Stimulated activated memory B cell treated with anti-CD40 and anti-IgM and Interleukin-4, amounts not matched to agents 10 μg/mL and 1 μg/mL and 100 μg/mL, for 72 hours (primary cell): ENCODE measurements at places on chromosomes 1 and 21.

- no peak for ATAC-seq
Measured at GRCh38 chr1:214582289-214582891, 20.6 kb upstream of the CENPF start.

DNA sequence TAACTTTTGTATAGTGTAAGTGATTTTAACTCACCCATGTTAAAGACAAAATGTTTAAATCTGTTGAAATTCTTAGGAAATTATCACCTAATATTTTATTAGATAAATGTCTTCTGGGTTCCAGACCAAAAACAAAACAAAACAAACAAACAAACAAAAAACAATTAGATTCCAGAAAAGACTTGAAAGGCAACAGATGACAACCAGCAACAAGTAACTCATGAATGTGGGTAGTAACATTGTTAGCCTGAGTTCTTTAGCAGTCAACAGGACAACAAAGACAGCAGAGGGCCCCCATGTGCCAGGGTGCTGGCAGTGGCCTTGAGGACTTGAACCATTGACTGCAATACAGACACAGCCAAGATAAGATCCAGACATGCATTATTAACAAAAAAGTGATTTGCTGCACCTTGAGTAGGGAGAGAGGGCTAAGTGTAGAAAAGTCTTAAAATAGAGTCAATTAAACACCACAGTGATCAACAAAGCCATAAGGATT lies 2.4 kb upstream of the CD247 start:
- no peak for ATAC-seq

- ATAC-seq: peak; percentile 77
Measured at GRCh38 chr1:6489799-6490180, 1.7 kb downstream of the PLEKHG5 start.

DNA sequence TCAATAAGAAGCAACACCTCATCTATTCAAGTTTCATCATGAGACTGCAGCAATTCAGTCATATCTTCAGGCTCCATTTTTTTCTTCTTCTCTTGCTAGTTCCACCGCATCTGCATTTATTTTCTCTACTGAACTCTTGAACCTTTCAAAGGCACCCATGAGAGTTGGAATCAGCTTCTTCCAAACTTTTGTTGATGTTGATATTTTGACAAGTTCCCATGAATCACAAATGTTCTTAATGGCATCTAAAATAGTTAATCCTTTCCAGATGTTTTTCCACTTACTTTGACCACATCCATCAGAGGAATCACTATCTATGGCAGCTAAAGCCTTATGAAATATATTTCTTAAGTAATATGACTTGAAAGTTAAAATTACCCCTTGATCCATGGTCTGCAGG lies 434.3 kb downstream of the GPATCH2 start:
- no peak for ATAC-seq

DNA sequence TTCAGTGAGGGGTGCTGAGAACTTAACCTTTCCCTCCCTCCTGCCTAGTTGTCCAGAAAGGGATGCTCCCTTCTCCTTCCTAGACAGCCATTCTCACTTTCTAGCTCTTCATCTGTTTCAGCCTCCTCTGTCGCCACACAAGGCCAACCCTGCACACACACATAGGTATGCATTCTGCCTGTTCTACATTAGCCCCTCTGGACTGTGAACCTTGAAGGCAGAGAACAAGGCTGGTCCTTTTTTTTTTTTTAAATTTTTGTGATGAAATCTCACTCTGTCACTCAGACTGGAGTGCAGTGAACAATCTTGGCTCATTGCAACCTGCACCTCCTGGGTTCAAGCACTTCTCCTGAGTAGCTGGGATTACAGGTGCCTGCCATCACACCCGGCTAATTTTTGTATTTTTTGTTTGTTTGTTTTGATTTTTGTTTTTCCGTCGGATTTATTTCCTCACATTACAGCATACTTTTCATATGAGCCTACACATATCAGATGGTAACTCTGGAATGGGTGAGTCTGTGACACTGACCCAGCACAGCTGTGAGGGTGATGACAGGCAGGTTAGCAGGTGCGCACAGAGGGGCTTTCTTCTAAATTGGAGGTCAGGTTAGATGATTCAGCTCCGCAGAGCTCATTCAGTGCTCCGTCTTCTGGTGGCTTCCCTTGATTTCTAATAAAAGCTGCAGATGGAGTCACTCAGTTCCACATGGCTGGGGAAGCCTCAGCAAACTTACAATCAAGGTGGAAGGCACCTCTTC lies 4.9 kb upstream of the AKR1A1 start:
- ATAC-seq: no peak

DNA sequence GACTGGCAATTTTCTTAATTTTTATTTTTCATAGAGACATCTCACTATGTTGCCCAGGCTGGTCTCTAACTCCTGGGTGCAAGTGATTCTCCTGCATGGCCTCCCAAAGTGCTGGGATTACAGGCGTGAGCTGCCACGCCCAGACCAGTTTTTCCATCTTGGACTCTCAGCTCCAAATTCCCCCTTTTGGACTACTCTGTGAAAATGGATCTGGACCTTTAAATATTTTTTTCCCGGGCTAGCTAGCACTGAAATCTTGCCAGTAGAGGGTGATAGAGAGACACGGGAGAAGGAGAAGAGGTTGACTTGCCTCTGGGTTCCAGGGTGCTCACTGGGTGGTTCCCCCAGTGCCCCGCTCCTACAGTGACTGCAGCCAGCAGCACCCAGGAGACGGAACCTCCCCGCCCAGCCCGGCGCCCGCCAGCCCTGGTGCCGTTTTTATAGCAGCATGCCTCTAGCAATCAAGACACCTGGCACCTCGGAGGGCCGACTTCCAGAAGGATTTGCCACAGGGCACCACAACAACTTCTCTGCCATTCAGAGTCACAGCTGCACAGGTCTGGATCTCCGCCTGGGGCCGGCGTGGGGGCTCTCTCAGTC lies 34.7 kb upstream of the SCCPDH start:
- peak; percentile 82 for ATAC-seq

DNA sequence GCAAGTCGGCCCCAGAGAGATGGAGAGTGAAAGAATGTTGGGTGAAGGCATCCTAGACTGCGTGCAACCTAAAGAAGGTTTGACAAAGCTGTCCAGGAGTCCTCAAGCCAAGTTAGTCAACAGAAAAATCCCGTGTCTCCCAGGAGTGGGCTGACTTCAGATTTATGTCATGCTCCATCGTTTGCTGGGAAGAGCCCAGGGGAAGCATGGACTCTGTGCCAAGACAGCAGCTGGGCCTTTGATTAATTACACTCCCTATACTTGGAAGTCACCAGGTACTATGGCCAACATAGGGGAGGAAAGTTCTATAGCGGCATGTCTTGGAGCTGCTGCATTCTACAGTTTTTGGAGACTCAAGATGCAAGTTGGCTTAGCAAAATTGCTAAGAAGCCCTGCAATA lies 247.4 kb downstream of the KAZN start:
- ATAC-seq: no peak

- peak; percentile 92 for ATAC-seq
Measured at GRCh38 chr1:101257500-101258325, 20.9 kb downstream of the S1PR1 start.

DNA sequence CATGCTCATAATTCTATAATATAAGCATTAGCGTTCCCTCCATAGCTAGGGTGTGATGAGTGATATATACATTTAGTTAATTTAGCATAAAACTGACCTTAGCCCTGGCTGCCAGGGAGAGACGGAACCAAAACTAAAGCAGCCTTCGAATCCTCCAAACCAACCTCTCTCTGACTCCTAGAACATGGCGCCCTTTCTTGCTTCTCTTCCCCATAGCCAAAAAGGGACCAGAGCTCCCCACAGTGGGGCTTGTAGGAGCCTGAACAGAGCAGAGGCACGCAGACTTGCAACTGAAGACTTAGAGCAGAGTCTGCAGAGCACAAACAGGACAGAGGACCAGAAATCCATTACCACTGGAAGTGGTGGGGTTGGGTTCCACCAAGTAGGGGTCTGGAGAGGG lies 17.7 kb downstream of the IRF2BP2 start:
- ATAC-seq: no peak

GRCh38 chr1:193654951-193655735 lies 468.7 kb upstream of the B3GALT2 start:
- no peak for ATAC-seq

GRCh38 chr1:192552760-192553191 lies 22.8 kb upstream of the RGS1 start:
- ATAC-seq: no peak

GRCh38 chr1:243991650-243992049 lies 59.4 kb upstream of the ZBTB18 start:
- ATAC-seq: no peak

- ATAC-seq: peak; percentile 68
Measured at GRCh38 chr1:7549277-7550161, 221.6 kb upstream of the VAMP3 start.

DNA sequence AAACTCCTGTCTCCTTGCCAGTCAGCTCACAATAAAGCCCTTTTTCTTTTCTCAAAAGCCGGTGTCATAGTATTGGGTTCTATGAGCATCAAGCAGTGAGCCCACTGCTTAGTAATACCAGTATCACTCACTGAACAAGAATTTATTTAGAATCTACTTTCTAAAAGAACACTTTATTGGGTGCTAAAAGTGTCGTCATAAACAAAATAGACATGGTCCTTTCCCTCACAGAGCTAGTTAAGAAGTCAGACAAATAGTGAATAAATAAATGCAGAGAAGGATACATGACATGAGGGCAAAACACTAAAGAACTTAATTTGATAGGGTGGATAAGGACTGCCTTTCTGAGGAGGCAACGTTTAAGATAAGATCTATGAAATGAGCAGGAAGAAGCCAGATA lies 32.2 kb downstream of the EVI5 start:
- no peak for ATAC-seq
